ENCODE measurements at places on chromosomes 1 and 21.

DNA sequence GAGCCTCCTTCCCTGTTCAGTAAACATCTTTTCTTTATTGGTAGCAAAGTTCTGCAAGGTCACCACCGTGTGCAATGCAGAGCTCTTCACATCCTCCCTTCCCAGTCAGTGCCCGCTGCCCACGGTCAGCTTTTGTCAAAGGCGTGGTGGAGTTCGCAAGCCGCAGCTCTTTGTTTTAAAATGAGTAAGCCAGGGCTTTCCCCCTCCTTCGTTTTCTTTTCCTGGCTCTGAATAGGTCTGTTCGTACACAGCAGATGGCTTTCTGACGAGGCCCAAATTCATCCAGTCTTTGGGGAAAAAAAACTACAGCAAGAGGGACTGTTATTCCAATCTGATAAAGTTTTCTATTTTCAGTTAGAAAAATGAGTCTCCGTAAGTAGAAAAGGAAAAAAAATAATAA lies 153.2 kb downstream of the LRIG2 start:
- no peak for DNase-seq

- DNase-seq: no peak
Observed at GRCh38 chr21:14751602-14752344, 205.7 kb upstream of the SAMSN1 start.

DNA sequence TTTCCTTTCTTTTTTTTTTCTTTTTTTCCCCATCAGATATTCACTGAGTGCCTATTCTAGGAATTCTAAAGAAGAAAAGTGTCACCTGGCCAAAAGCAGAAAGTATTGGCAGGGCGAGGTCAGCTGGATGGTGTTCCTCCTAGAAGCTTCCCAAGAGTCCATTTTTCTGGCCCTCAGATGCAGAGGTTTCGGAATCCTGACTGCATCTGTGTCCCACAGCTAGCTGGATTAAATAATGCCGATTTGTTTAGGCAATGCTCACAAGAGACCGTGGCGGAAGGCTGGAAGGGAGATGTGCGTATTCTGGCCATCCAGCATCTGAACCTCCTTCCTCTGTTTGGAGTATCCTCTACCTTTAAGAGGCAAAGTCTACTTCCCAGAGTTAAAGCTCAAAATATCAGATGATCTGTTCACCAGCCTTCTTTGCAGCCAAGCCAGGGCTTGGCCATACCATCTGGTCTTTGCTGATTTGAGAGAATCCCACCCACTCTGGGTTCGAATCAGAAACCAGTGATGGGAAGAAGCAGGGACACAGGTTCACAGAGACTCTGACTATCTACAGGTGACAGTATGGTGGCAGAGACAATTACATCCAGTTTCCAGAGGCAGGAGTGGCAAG lies 5.4 kb upstream of the TENT5C start:
- DNase-seq: no peak

DNA sequence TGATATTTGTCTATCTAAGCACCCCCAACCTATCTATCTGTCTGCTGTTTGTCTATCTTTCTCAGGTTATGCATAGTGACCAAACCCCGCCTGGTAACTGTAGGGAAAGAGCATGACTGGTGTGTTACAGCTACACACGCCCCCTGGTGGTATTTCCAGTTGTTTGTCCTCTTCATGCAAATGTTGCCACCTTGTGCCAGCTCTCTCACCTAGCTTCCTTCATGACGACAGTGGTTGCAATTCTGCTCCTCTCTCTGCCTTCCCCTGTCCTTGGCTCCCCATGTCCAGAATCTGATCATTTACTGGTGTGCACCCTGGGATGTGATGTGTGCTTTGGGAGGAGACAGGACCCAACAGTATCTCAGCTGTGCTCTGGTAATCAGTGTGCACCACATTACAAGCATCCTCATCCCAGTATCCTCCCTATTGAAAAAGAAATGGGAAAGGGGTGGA lies 8.1 kb upstream of the INKA2 start:
- DNase-seq: no peak

DNA sequence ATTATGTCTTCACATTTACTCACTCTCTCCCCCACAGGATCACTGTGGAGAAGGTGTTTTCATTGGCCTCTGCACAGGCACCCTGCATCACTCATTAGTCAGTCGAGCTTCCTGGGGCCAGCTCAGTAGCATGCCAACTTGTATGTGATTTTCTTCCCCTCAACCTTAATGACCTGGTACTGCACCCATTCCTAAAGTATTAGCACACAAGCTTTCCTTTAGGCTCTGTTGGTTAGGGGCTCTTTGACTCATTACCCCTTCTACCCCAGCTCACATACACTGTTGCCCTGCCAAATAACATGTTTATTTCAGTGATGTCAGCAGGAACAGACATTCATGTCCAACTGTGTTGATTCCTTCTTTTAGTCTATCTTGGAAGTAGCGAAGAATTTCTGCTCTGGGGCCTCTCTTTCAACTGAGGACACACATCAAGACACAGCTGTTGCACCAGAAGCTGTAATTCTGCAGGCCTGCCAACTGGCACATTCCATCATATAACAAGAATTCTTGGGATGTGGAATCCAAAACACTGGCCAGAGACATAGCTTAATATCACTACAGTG lies 603.5 kb upstream of the ADAMTS5 start:
- DNase-seq: no peak

- no peak for DNase-seq
Observed at GRCh38 chr1:35201631-35202030, 8.7 kb upstream of the SFPQ start.

GRCh38 chr1:155989242-155990004 lies 11.1 kb upstream of the ARHGEF2 start:
- no peak for DNase-seq

- DNase-seq: no peak
Observed at GRCh38 chr1:112772781-112773180, 57.6 kb upstream of the PPM1J start.

- no peak for DNase-seq
Observed at GRCh38 chr1:240772131-240772530, 160.2 kb upstream of the GREM2 start.

GRCh38 chr21:46618738-46619379 lies 14.0 kb upstream of the S100B start:
- no peak for DNase-seq

GRCh38 chr1:14190508-14190907 lies 408.0 kb upstream of the KAZN start:
- no peak for DNase-seq

- DNase-seq: no peak
Observed at GRCh38 chr1:112264553-112264952, 131.5 kb upstream of the CTTNBP2NL start.

DNA sequence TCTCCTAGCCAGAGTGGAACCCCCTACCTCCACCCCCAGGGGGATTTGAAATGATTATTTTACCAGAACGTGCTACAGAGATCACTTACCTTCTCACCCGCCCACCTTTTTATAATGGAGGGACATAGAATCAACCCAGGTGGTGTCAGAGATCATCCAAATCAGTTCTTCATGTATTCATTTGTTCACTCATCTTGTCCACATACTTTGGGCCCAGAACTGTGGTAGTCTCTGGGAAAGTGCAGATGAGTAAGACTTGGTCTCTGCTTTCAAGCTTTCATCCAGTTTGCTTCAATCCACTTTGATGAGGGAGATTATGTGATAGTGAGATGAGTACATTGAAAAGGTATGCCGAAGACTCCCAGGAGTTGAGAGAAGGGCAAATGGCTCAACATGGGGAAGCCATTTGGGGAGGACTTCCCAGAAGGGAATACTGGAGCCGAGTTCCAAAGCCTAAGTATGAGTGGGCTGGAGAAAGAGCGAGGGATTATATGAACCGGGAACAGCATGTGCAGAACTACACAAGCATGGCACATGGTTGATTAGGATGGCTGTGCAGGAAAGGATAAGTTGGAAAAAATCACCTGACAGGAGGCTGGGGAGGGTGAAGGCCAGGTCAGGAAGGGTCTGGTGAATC lies 1.9 kb downstream of the FGGY start:
- no peak for DNase-seq

GRCh38 chr1:230909974-230910754 lies 41.8 kb upstream of the C1orf198 start:
- peak; percentile 64 for DNase-seq

- no peak for DNase-seq
Observed at GRCh38 chr1:78071696-78072095, 25.9 kb downstream of the GIPC2 start.

GRCh38 chr21:44958471-44959191 lies 18.8 kb downstream of the SLX9 start:
- DNase-seq: no peak

DNA sequence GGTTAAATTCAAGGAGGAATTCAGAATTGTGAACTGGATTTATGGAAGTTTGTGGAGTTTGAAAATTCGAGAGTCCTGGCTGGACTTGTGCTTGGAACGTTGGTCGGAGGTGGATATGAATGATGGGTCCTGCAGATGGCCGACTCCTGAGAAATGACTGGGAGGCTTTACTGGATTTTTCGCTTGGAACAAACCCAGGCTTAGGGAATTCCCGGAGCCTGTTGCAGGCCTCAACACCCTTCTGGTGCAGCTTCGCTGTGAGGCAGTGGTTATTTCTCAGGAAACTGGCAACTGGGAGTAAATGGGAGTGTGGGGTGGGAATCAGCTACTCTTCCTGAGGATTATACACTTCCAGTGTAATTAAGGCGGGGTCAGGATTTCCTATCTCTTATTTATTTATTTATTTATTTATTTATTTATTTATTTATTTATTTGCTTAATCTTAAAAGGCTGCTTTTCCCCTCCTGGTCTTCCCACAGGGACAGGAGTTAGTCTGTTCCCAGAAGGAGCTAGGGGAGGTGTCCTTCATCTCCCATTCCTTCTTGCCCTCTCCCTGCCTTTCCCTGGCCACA lies 21.1 kb downstream of the MAPKAPK2 start:
- peak; percentile 23 for DNase-seq

GRCh38 chr1:5658340-5659316 lies 333.6 kb downstream of the NPHP4 start:
- no peak for DNase-seq

DNA sequence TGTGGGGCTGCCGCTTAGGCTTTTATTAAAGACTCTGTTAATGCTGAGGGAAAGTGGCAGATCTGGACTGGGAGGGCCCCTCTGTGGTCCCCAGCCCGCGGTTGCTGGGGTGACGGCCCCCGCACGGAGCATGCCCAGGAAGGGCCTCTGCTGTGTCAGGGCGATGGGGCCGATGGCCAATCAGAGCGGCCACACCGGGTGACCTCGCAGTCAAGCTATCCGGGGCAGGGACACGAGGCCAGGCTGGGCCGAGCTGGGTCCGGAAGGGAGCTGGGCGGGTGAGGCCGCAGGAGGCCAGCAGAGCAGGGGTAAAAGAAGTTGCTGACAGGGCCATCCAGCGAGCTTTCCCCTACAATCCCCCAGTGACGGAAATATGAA lies 145.1 kb downstream of the CASZ1 start:
- DNase-seq: no peak

- DNase-seq: no peak
Observed at GRCh38 chr1:203444171-203444576, 31.4 kb upstream of the PRELP start.

DNA sequence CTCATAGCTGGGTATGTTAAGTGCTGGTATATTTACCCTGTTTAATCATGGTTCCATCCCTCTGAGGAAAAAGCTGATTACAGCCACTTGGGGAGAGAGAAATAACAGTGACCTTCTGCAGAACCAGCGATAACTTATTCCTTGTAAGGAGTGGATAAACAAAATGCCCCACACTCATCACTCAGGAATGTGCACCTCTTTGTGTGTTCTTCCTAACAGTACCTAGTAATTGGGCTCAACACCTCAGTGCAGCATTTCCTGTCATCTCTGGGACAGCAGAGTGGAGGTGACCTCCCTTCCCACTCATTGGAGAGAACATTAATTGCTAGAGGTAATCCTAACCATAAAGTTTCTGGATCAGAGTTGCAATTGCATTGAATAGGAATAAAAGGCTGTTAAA lies 112.5 kb upstream of the F3 start:
- no peak for DNase-seq

DNA sequence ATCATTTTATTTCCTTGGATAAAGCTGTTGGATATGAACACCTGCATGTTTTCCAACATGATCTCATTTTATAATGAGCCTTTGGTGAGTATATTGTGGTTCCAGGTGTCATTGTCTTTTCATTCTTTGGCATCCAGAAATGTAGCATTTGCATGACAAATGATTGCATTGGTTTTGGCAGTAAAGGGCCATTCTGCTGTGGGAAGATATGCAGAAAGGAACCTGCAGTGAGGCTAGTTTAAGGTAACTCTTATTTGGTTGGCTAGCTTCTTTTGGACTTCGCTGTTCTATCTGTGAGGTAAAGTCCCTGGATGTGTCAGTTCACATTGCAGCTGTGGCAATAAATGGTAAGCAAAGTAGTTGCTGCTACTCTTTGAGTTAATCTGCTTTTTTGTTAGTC lies 343.0 kb downstream of the AMY1C start:
- DNase-seq: no peak

GRCh38 chr1:203771901-203772301 lies 6.9 kb downstream of the LAX1 start:
- DNase-seq: no peak

- DNase-seq: no peak
Observed at GRCh38 chr1:59816318-59816878, 1.6 kb downstream of the HOOK1 start.

- no peak for DNase-seq
Observed at GRCh38 chr1:200317236-200317635, 92.6 kb downstream of the ZNF281 start.

- DNase-seq: no peak
Observed at GRCh38 chr21:43287111-43287760, 118.4 kb downstream of the CRYAA start.

- DNase-seq: peak; percentile 41
Observed at GRCh38 chr21:33121715-33122475, 52.0 kb downstream of the OLIG1 start.

GRCh38 chr1:224513787-224514209 lies 79.2 kb upstream of the WDR26 start:
- peak; percentile 41 for DNase-seq

GRCh38 chr1:163785868-163786405 lies 464.2 kb downstream of the NUF2 start:
- DNase-seq: no peak

GRCh38 chr1:198723127-198723526 lies 84.3 kb downstream of the PTPRC start:
- DNase-seq: no peak

GRCh38 chr1:9078752-9079500 lies 9.5 kb upstream of the SLC2A5 start:
- DNase-seq: no peak

GRCh38 chr1:212294983-212295382 lies 9.8 kb downstream of the PPP2R5A start:
- DNase-seq: no peak

Data from C1 segment of cervical spinal cord (tissue), 14 donors.